Fibroblast of lung (primary cell): ENCODE measurements at places on chromosomes 6 and 20. TPM values are rescaled to one million over a fixed set of nuclear protein-coding genes. Genes with fewer than 3 reads are reported as not detected.

DNA sequence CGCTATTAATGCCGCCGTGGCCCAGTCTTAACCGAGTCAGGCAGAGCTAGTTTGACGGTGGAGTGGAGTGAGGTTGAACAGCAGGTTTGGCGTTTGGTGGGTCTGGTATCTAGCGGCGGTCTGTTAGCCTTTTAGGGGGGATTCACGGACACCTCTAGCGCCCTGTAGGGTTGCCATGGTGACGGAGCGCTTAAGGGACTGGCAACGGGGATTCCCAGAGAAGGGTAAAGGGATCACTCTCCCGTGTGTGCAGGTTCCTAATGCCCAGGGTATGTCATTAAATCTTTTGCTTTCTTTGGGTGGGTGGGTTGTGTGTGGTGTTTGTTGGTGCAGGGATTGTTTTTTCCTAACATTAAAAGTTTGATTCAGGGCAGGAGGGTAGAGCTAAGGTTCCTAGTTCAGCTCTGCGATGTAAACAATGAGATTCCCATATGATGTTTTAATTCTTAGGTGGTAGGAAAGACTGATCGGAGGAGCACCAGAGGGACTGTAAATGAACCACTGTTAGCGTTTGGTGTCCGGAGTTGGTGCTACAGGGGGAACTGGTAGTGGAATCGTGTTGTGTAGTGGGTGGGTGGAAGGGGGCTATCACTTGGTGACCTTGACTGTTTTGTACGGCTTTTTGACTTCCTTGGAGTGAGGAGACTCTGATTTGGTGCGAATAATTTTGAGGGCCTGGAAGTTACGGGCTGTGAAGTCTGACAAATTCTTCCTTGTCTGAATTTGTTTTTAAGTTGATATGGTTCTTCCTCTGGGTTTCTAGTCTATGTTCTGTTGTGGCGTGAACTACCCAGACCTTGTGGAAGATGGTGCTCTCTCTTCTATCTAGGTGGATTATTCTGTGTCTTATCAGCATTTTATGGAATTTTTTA is 5.0 kb downstream of the BRD2 start:
- peak; percentile 40 for DNase-seq
- peaks cover 5% of the 10 kb centered on the region for H3K4me1 ChIP-seq

GRCh38 chr6:403659-404655 is 12.4 kb downstream of the IRF4 start:
- DNase-seq = no peak
- no peak overlapping the region for H3K4me3 ChIP-seq
- no peaks in the 10 kb centered on the region for H3K4me1 ChIP-seq

GRCh38 chr20:41131594-41132387 is 5.6 kb upstream of the PLCG1 start:
- DNase-seq = no peak
- H3K27ac ChIP-seq = no peak overlapping the region
- H3K27me3 ChIP-seq = no peaks in the 10 kb centered on the region
- H3K36me3 ChIP-seq = no peaks in the 10 kb centered on the region

DNA sequence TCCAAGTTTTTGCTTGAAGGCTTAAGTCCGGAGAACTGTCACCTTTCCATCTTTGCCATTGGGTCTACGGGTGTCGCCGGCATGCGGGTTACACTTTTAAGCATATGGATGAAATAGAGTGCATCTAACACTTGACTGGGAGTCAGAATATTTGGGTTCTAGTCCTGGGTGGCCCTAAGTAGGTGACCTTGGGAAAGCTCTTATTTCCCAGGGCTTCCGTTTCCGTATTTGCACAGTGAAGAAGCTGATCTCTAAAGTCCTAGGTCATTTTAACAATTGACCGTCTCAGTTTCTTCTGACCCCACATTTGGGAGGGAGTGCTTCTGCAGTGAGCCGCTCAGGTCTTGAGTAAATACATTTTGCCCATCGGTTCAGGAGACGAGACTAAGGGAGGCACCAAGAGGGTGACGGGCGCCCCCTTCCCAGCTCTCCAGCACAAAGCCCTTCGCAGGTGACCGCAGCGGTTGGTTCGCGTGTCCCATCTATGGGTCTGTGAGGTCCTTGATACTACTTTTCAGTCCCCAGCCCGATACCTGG is 651 bp upstream of the BLTP3A start:
- peak overlapping the region; percentile 79 for H3K4me3 ChIP-seq
- peaks cover 3% of the 10 kb centered on the region for H3K4me1 ChIP-seq
- DNase-seq = peak; percentile 29
- no peak overlapping the region for H3K27ac ChIP-seq
- no peaks in the 10 kb centered on the region for H3K27me3 ChIP-seq

- no peak overlapping the region for H3K27ac ChIP-seq
- H3K36me3 ChIP-seq = no peaks in the 10 kb centered on the region
- no peak for DNase-seq
These were observed 73.3 kb downstream of the METTL24 start for GRCh38 chr6:110284855-110285254.

DNA sequence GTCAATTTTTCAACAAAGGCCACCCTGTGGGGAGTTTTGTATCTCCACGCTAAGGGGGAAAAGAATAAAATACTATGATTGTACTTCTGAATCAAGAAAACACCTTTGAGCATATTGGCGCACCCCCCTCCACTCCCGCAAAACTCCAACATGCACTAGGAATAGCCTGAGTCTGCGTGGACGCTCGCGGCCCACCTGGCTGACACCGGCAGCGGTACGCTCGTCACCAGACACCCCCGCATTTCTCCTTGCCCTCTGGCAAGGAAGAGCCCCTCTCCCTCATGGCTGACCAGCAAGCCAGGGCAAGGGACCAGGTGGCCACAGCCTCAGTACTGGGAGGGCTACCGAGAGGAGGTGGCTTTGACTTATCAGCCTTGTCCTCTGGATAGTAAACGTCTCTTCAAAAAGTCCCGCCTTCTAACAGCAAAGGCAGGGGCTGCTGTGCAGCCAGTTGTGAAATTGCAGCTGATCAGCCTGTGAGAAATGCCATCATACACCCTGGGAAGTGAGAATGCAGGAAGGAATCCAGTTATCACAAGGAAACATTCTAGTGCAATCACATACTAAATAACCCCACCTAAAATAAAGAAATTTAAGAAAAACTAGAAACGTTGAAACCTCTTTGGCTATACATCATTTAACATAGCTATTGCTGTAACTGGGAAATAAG is 84.2 kb downstream of the HUS1B start:
- H3K4me3 ChIP-seq = no peak overlapping the region
- H3K27ac ChIP-seq = no peak overlapping the region
- no peaks in the 10 kb centered on the region for H3K27me3 ChIP-seq
- H3K36me3 ChIP-seq = no peaks in the 10 kb centered on the region
- peak; percentile 14 for DNase-seq

GRCh38 chr6:155040901-155041650 is 46.0 kb downstream of the TIAM2 start:
- no peak for DNase-seq
- H3K4me3 ChIP-seq = no peak overlapping the region
- H3K4me1 ChIP-seq = no peaks in the 10 kb centered on the region
- no peaks in the 10 kb centered on the region for H3K36me3 ChIP-seq
- H3K27ac ChIP-seq = no peak overlapping the region

- no peaks in the 10 kb centered on the region for H3K36me3 ChIP-seq
- H3K27ac ChIP-seq = no peak overlapping the region
- no peaks in the 10 kb centered on the region for H3K4me1 ChIP-seq
- DNase-seq = no peak
- H3K4me3 ChIP-seq = no peak overlapping the region
These were observed 55.1 kb upstream of the B3GAT2 start for GRCh38 chr6:71011871-71012371.

GRCh38 chr20:6956574-6956973 is 189.1 kb downstream of the BMP2 start:
- no peak overlapping the region for H3K4me3 ChIP-seq
- H3K36me3 ChIP-seq = no peaks in the 10 kb centered on the region
- no peaks in the 10 kb centered on the region for H3K27me3 ChIP-seq
- DNase-seq = peak; percentile 69
- H3K27ac ChIP-seq = no peak overlapping the region
- H3K4me1 ChIP-seq = no peaks in the 10 kb centered on the region

IMPG1 gene
- total RNA-seq = not detected in 2 replicates

CDH4 gene
- total RNA-seq = 2.3 and 4.8 TPM in 2 replicates

TSBP1 gene
- total RNA-seq = under 0.01 TPM in 1 of 2 replicates, not detected in the other

C6orf15 gene
- total RNA-seq = not detected in 2 replicates

ACTL10 gene
- total RNA-seq = 1.8 and 2.0 TPM in 2 replicates

TGM6 gene
- total RNA-seq = not detected in 2 replicates
